ENCODE measurements at places on chromosomes 16 and 17.

GRCh38 chr17:75503337-75503950 is 11.9 kb downstream of the CASKIN2 start:
- no peak for DNase-seq

GRCh38 chr16:88736496-88736895 is 30.2 kb downstream of the CTU2 start:
- no peak for DNase-seq

- DNase-seq: no peak
Observed at GRCh38 chr16:11084876-11085485, 140.6 kb downstream of the CLEC16A start.

GRCh38 chr17:8953156-8953885 is 12.2 kb downstream of the PIK3R5 start:
- DNase-seq: no peak

GRCh38 chr17:3590231-3590630 is 19.0 kb downstream of the TRPV1 start:
- DNase-seq: no peak

DNA sequence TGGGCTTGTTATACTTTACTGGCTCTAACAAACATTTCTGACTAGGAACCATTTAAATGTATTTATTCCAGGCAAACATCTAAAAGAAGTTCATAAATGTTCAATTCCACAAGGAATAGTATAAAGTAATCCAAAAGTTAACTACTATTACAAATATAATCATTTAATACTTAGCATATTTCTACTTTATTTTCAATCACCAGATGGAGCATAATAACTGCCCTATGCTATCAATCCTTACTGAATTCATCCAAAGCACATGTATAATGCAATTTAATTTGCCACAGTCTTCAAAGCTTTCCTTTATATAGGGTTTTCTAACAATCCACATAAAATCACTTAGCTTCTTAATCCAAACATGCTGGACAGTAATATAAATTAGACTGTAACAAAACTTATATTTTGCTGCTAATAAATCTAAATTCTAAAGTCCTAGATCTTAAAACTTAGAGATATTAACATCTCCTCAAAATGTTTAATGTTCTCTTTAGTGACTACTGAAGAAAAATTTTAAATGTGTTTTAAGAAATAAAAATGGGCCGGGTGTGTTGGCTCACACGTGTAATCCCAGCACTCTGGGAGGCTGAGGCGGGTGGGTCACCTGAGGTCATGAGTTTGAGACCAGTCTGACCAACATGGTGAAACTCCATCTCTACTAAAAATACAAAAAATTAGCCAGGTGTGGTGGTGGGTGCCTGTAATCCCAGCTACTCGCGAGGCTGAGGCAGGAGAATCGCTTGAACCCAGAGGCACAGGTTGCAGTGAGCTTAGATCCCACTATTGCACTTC is 5.9 kb downstream of the MEIOB start:
- DNase-seq: no peak

GRCh38 chr17:71409712-71410111 is 711.1 kb upstream of the SOX9 start:
- no peak for DNase-seq

GRCh38 chr17:55433629-55434422 is 12.2 kb upstream of the MMD start:
- no peak for DNase-seq

GRCh38 chr17:43952724-43953666 is 745 bp downstream of the PYY start:
- no peak for DNase-seq

GRCh38 chr16:79327836-79328235 is 272.7 kb downstream of the MAF start:
- no peak for DNase-seq

DNA sequence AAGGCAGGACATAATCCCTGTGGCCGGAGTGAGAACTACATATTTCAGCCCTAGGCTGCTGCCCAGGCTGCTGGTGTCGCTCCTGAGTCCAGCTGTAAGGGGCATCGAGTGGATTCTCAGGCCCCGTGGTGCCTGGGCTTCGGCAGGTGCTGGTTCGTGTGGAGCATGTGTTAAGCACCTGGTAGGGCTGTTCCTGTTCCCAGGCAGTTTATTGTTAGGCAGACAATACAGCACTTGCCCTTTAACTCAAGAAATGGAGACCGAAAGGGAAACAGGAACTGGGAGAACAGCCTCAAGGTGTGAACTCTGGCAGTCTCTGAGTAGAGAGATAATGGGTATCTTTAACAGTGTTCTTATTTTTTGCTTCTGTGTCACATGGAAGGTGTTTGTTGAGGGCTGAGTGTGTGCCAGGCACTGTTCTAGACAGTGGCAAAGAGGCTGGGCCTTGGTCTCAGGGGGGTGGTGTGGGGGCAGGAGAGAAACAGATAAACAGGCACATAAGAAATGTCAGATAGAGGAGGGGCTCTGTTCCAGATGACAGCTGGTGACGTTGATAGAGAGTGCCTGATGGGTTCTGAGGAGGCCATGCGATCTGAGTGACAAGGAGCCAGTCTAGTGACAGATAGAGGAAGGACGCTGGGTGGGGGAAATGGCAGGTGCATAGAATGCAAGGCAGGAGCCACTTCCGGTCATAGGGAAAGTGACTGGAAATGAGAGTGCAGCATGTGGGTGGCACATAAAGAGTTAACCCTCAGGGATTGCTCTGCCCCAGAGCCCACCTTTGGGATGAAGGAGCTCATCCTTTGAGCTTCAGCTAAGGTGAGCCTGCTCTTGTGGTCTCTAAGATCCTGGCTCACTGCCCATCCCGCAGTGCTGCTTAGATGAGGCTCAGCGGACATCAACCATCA is 33.8 kb downstream of the EPN2 start:
- no peak for DNase-seq

DNA sequence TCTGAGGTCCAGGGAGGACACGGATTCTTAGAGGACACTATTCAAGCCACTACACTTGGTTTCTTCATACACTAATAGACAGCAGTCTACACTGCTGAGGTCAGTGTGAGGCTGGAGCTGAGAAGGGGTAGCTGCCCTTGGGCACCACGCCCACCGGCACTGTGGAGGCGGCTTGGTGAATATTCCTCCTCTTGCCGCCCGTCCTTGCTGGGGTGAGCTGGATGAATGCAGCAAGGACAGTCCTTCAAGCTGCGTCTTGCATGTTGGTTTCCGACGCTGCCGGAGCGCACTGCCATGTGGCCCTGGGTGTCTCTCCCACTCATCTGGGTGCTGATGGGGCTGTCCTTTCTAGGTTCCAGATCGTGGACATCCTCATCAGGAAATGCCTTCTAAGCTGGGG is 2.6 kb downstream of the ZNF205 start:
- DNase-seq: no peak

GRCh38 chr16:77171745-77172635 is 19.0 kb upstream of the MON1B start:
- peak; percentile 58 for DNase-seq
